ENCODE measurements at places on chromosomes 13 and 19. TPM values are rescaled to one million over a fixed set of nuclear protein-coding genes. Genes with fewer than 3 reads are reported as not detected.

PRTN3 gene
- not detected for total RNA-seq

FCER2 gene
- not detected for total RNA-seq

ZNF578 gene
- 9.5 TPM for total RNA-seq

ATP4B gene
- total RNA-seq, result not detected

CD209 gene
- not detected for total RNA-seq

SYNGR4 gene
- total RNA-seq, result not detected

CCDC124 gene
- total RNA-seq, result 46.0 TPM

BTBD2 gene
- total RNA-seq, result 123 TPM

ZNF416 gene
- 4.9 TPM for total RNA-seq

FUZ gene
- 10.4 TPM for total RNA-seq

PBX4 gene
- total RNA-seq, result 0.55 TPM

TNNT1 gene
- total RNA-seq, result 3.0 TPM

SERPINE3 gene
- total RNA-seq, result 0.05 TPM

ZNF738 gene
- 6.8 TPM for total RNA-seq
